Muscle of arm (tissue), 14 donors: ENCODE measurements at places on chromosomes 2 and 18. TPM values are rescaled to one million over a fixed set of nuclear protein-coding genes. Genes with fewer than 3 reads are reported as not detected.

Gene LIMS2
- 39.6 TPM for polyA plus RNA-seq

Gene RAMP1
- polyA plus RNA-seq, result not detected

Gene PDE1A
- 12.8 TPM for polyA plus RNA-seq

Gene DSG2
- not detected for polyA plus RNA-seq

Gene XRCC5
- polyA plus RNA-seq, result 175 TPM

DNA sequence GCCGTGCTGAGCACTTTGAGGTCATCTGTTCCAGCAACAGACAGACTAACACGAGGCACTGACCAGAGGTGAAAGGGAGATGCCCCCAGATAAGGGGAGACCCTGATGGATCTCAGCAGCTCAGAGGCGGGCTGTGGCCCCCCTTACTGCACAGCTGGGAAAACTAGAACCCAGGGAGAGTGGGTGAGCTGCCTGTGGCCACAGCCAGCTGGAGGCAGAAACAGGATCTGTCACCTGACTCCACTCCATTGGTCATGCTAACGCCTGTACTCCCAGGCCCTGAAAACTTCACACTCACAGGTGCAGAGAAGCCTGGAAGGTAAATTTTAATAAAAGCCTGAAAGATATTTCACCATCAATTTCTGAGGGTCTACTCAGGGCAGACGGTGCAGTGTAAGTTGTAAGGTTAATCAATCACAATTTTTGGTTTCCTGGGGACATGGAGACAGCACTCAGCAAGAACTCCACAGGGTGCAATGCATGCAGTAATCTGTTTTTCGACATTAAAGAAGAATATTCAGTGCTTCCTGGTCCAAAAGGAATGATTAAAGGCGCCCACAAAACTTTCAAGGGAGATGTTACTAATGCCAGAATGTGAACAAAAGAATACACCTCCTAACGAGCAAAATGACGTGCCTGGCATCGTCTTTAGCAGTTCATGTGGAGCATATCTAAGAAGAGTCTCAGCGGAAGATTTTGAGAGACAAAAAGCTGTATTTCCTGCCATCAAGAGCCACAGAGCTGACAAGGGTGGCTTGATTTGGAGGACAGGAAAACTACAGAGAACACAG is 173.4 kb downstream of the EIPR1 start:
- DNase-seq, result no peak

GRCh38 chr2:203071148-203071547 is 56.5 kb downstream of the NBEAL1 start:
- DNase-seq, result no peak

GRCh38 chr2:144554492-144555210 is 34.7 kb upstream of the ZEB2 start:
- no peak for DNase-seq

GRCh38 chr2:222944552-222944951 is 83.7 kb downstream of the ACSL3 start:
- no peak for DNase-seq

- no peak for DNase-seq
These were observed 353.4 kb downstream of the ALK start for GRCh38 chr2:29567906-29568520.

DNA sequence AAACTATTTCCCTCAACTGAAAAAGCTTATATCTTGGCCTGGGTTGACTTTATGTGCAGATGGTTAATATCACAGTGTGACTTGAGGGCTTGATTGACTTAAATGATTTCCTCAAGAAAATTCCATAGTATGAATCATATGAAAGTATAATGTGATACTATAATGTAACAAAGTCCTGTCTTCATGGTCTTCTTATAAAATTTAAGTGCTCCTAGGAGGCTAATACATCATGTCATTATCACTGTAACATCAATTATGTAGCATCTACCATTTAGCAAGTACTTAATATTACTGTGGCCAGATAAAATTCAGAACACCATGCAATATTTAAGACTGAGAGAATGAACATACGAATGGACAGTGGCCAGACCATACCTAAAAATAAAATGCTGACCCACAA is 276.1 kb downstream of the RIT2 start:
- DNase-seq, result no peak
